Activated CD4-positive, CD25-positive, alpha-beta regulatory T cell (primary cell): ENCODE measurements at places on chromosomes 2 and 18.

DNA sequence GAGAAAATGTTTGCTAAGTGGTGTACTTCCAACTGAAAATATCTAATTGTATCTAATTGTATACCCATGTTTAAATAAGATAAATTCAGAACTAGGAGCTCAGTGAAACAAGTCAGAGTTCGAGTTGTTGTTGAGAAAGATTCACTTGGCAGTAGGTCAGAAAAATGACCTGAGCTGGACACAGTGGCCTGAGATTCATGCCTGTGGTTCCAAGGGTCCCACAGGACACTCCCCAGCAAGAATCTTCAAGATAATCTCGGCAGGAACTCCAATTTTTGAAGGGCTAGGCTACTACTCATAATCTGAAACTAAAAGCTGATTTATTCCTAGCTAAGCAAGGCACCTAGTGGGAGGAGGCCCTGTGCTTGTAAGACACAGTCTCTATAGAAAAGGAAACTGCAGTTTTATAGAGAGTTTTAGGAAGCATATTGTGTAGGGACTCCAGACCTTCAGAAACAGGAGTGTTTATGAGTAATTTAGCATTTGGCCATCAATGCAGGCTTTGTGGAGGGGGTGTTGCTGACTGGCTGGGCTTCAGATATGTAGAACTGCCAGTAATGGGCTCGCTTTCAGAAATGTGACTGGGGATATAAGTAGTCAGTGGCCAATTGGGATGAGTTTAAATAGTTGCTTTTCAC is 43.2 kb downstream of the SP140 start:
- DNase-seq = no peak

- no peak for DNase-seq
Observed at GRCh38 chr2:180630756-180631155, 349.6 kb upstream of the UBE2E3 start.

DNA sequence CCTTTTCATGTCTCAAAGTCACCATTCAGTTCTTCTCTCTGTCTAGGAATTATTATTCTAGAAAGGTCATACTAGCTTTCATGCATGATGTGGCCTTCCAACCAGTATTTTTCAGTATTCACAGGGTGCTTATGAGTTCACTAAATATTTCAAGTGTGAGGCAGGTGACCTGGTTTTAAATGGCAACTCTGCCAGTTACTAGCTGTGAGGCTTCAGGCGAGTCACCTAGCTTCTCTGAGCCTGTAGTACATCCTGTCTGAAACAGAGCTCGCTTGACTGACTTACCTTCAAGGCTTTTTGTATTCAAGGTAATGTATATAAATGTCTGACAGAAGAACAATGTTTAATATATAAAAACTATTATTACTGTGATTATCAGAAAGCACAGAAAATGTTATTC is 19.4 kb upstream of the ACVR1 start:
- no peak for DNase-seq

- DNase-seq = no peak
Observed at GRCh38 chr2:67579806-67580205, 182.7 kb downstream of the ETAA1 start.

DNA sequence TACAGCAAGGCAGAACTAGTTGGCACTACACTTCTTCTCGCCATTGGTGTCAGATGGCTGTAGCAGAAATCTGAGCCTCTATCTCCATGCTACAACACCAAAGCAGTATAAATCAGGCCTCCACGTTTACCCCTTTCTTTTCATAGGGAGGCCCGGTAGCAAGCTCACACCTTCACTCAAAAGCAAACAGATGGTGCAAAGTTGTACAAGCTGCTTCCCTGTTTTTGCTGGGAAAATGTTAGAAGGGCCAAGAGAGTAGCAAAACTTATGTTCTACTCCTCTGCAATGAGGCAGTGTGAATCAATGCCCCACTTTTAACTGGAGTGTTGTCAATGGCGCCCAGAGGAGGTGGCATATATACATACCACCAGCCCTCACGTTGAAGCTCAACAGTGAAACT is 369.6 kb upstream of the NRXN1 start:
- DNase-seq = no peak

GRCh38 chr2:108923019-108923700 is 65.9 kb downstream of the EDAR start:
- DNase-seq = no peak

DNA sequence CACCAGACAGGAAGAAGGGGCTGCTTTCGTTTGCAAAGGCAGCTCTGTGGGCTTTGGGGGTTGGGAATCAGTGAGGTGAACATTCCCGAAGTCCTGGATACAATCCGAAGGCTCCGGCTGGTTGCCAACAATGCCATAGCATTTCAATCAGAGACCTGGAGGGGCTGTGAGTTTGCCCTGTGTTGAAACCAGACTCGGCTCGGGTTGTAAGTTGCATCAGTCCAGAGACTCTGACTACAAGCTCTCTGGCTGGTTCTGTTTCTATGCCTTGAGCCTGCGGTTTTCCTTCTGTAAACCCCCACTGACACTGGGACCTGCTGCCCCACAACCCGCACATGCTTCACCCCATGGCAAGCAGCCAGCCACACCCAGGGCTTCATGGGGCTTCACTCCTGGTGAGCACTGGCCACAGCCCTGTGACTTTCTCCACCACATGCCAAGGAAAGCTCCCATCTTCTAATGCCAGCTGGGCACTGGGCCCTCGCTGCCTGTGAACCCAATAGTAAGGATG is 85.7 kb upstream of the ODC1 start:
- no peak for DNase-seq

- DNase-seq = peak; percentile 45
Observed at GRCh38 chr2:238263204-238264071, 23.6 kb upstream of the HES6 start.

- DNase-seq = no peak
Observed at GRCh38 chr2:121579309-121579708, 48.6 kb downstream of the RNU4ATAC start.

DNA sequence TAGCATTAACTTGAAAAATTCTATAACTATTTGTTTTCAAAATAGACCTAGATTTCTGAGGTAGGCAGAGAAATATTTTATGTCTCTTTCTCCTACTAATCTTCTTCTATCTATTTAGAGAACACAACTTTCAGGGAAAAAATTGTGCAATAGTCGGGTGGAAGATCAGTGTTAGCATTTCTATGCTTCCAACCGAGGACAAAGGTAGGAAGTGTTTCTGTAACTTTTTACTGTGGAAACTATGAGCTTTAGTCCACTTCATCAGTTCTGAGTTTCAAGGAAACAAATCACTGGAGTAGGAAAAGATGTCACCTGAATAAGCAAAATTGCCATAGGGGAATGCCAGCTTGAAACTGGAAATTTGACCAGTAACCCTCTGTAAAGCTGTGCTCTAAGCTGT is 207.7 kb upstream of the CTAGE1 start:
- no peak for DNase-seq

GRCh38 chr2:108492364-108492763 is 41.9 kb upstream of the LIMS1 start:
- DNase-seq = no peak

DNA sequence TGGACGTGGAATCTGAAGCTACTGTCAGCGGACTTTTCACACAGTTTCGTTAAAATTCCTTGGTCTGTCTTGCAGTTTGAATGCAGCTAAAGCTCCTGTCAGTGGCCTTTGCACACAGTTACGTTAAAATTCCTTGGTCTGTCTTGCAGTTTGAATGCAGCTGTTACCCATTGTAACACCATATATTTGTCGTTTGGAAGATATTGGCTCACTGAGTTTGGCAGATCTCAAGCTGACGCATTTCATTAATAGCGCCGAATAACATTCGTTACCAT is 1.0 kb downstream of the LIMS1 start:
- no peak for DNase-seq

- no peak for DNase-seq
Observed at GRCh38 chr2:156242874-156243273, 89.6 kb downstream of the NR4A2 start.

GRCh38 chr2:49770919-49771318 is 616.6 kb upstream of the FSHR start:
- no peak for DNase-seq

GRCh38 chr2:11169333-11169732 is 14.1 kb downstream of the SLC66A3 start:
- no peak for DNase-seq

DNA sequence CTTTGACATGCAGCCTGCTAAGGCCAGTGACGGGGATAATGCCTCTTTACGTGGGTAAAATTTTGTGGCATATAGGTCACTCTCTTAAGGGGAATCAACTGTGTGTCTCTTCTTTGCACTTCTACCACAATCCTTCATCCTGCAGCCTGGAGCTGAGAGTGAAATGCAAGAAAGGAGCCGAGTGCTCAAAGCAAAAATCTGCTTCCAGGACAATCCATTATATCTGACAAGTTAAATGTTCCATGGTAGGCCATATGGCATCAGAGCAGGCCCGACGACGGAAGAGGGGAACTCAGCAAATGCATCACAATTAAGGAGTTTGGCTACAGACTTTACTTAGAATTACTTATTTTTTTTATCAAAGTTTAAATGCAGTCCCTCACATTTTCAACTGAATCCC is 171.2 kb downstream of the TCF4 start:
- no peak for DNase-seq

GRCh38 chr2:232652505-232652851 is 19.1 kb downstream of the EFHD1 start:
- DNase-seq = no peak

GRCh38 chr2:167237478-167237877 is 349.2 kb downstream of the XIRP2 start:
- DNase-seq = no peak

DNA sequence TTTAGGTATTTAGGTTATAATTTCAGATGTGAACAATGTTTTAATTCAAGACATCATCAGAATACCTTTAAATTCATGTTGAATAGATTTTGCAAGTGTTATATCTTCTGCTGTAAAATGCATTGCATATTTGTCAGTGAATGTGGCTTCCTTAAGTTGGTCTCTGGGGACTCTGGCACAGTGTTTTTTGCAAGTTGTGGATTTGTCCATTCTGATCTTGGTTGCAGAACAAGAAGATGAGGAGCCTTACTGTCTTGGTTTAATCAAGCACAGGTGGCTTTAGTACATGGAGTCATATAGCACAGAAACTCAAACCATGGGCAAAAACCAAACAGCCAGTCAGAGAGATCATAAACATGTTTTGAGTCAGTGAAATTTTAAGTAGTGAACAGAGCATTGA is 135.7 kb downstream of the ARHGAP28 start:
- DNase-seq = no peak

DNA sequence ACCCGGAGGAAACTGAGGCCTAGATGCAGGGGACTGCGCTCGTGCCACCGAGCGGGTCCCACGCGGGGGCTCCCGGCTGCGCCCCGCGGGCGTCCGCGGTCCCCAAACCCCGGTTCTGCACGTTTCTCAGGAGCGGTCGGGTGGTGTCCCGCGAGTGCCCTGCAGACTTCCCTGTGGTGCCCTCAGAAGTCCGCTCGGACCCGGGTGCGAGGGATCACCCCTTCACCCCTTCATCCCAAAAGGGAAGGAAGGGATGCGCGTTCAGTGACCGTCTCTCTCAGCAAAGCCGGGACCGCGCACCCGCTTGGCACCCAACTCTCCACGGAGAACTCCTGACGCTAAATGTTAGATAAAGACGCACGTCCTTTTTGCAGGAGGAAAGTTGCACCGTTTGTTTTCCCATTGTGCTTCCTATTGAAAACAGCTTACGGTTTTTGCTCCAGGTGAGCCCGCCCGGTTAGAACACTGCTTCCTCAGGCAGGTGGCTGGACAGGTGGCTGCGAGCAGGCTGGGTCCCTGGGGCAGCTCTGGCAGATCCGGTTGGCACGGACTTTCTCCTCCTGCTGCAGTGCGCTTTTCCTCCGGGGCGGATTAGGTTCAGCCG is 779 bp downstream of the DGKD start:
- no peak for DNase-seq

GRCh38 chr18:61606759-61607158 is 273.5 kb downstream of the CDH20 start:
- DNase-seq = no peak

GRCh38 chr2:9101763-9102425 is 98.4 kb upstream of the MBOAT2 start:
- no peak for DNase-seq

DNA sequence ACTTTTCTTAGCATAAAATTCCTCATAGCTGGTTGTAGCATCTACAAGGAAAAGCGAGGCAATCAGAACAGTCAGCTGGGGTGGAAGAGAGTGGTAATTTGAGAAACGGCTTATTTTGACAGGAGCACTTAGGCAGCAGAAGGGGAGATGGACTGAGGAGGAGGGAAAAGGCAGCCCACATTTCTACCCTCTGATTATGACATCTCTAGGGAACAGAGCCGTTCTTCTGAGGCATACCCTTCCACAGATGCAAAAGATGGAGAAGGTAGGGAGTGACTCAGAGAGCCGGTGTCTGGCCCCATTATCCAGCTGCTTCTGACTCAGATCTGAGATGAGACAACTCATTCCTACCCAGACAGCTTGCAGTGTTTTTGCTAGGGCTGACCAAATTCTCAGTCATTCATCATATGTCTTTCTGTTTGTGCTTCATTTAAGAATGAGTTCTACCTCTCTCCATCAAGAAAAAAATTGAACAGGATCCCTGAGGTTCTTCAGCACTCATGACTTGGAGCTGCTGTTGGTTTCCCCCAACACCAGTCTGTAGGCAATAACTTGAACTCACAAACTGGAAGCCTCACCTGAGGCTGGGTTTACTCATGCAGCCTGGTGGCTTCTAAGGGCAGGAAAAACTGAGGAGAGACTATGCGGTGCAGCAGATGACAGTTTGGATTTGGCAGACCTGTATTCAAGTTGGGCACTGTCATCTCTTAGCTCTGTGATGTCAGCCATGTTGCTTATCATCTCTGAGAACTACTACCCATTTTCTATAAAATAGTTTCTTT is 15.9 kb upstream of the SEC11C start:
- DNase-seq = no peak

GRCh38 chr2:85277416-85278158 is 50.2 kb downstream of the TGOLN2 start:
- no peak for DNase-seq
